ENCODE measurements at places on chromosomes 3 and 15.
A peak's percentile ranks its signal among the peaks of the same experiment; 100 is the strongest.

- no peak for DNase-seq
Observed at GRCh38 chr3:133486658-133487057, 86.8 kb downstream of the BFSP2 start.

DNA sequence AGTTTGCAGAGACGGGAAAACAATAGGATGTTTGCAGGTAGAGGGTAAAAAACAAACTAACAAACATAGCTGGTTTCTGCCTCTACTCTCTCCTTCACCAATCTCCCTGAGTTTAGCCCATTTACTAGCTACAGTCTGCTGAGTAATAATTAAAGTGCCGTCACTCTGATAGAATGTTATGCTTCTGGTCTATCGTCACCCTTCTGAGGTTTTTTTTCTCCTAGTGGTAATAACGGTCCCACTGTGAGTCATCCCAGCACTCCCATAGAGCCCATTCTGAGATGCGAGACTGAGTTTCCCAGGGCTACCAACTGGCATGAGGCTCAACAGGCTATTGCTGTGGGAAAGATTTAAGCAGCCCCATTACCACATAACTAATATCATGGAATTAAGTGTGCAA, 56.4 kb downstream of the PLAAT1 start:
- peak; percentile 67 for DNase-seq

DNA sequence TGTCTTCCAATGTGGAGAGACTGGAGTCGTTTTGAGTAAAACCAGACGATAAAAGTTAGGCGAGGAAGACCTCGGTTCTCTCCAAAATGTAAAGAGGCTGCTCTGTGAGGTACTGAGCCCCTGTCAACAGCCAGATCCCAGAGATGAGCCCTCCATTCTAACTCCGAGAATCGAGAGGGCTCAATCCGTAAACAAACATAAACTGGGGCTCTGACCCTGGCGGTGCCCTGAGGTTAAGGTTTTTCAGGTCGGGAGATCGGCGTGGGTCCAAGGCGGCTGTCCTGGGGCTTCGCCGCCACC, 417 bp downstream of the TBCCD1 start:
- DNase-seq: no peak

- DNase-seq: no peak
Observed at GRCh38 chr3:112948346-112948838, 26.5 kb downstream of the CD200R1 start.

DNA sequence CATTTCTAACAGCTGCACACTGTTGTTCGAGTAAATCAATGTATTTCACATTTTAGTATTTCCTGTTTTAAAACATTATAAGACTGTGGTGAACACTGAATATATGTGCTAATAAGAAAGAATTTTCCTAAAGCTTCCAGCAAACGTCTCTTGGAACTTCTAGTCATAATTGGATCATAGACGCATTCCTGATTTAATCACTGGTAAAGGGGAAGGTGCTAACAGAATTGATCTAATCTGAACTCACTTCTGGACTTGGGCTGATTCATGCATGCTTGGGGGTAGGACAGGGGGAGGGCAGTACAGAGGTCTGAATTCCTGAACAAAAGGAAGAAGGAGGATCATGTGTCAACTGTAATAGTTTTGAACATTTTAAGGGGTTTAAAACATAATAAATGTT, 7.3 kb upstream of the LEKR1 start:
- DNase-seq: no peak

DNA sequence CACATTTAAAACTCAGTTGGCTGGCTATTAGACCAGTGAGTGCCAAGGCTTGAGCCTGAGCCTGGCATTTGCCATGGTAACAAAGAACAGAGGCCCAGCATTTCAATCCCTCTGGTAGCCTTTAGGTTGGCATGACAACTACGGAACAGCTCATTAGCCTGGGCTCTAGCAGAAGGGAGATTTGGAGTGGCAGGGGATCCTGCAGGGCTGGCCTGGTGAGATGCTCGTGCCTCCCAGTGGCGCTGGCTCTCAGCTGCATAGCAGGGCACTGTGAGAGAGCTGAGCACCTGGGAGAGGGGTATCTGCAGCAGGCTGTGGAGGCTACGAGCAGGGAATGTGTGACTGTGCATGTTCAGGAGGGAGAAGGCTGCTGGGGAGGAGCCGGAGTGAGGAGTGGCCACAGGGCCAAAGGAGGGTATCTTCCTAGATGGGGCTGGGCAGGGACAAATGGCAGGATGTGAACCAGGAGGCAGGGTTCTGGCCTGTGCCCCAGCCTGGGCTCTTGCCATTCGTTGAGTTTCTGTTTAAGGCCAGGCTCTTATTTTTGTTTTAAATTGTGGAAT, 5.6 kb upstream of the ABTB1 start:
- DNase-seq: no peak

GRCh38 chr3:69161587-69162307, 39.4 kb upstream of the LMOD3 start:
- peak; percentile 73 for DNase-seq

DNA sequence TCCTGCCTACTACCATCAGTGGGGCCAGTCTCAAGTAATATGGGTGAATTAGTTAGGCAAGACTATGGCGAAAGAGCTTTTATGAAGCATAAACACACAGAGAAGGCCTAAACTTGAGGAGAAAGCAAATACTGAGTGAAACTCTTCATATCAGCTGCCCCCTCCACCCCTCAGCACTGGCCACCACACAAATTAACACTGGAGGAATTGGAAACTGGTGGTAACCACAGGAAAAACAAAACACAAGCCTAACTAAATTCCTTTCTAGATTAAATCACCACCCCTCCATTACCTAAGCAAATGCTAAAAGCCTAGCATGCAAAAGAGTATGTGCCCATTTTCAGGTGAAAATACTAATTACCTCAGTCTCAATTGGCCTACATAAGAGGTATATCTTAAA, 774.7 kb upstream of the NECTIN3 start:
- DNase-seq: no peak

GRCh38 chr3:54659347-54659746, 268.5 kb downstream of the LRTM1 start:
- DNase-seq: no peak

GRCh38 chr3:124785973-124786372, 55.7 kb downstream of the UMPS start:
- no peak for DNase-seq

GRCh38 chr3:110324171-110324705, 747.4 kb upstream of the NECTIN3 start:
- no peak for DNase-seq

DNA sequence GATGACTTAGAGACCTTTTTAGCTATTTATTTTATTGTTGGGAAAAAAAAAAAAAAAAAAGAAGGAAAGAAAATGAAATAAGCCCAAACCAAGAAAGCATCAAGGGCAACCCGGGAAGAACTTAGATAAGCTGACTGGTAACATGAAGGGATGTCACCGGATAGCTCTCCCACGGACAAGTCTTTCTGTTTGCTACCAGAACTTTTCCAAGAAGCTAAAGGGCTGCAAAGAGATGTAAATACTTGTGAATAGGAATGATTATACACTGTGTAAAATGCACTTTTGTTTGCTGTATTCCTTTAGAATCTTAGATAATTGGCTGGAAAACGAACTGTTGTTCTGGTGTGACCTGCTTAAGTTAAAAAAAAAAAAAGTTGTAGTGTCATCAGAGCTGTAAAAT, 2.8 kb downstream of the FOXB1 start:
- DNase-seq: no peak

- no peak for DNase-seq
Observed at GRCh38 chr15:37616215-37616614, 318.2 kb upstream of the TMCO5A start.

GRCh38 chr15:23073890-23074646, 34.7 kb upstream of the TUBGCP5 start:
- DNase-seq: no peak

- DNase-seq: peak; percentile 32
Observed at GRCh38 chr15:22973286-22973685, 6.9 kb downstream of the CYFIP1 start.

DNA sequence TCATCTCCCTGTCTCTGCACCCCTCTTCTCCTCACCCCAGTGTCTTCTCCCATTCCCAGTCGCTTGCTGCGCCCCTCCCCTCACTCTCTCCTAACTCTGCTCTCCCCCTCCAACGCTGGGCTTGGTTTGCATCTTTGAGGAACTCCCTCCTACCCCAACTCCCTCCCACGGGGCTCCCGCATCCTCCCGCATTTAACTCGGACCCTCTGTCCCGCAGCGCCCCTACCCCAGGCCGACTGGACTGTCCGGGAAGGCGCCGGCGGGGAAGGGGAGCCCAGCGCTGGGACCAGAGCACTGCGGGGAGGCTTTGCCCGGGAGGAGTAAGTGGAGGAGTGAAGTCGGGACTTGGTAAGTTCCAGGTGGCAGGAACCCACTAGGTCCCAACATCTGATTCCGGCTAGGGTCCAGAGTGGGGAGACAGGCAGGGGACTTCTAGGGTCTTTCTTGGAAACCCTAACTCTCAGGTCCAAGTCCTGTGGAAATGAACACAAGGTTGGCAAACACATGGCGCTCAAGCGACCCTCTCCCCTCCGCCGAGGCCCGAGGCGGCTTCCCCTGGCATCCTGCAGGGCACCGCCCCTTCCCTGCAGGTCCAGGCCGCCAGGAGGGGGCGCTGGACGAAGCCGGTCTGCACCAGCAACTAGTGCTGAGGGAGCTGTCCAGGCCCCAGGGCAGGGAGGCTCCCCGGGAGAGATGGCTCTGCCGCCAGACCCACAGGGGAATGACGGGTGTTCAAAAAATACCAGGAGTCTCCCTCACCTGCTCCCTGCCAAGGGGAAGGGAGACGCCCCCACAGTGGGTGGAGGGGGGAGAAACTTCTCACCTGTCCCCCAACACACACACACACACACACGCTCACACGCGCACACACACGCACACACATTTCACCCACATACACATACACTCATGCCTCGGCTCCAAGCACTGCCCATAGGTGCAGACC, 53.2 kb downstream of the LHFPL4 start:
- DNase-seq: peak; percentile 76

- no peak for DNase-seq
Observed at GRCh38 chr3:40173227-40173721, 136.2 kb upstream of the EIF1B start.

GRCh38 chr3:184757022-184757651, 45.3 kb upstream of the MAGEF1 start:
- DNase-seq: no peak

GRCh38 chr15:33296856-33297255, 13.9 kb upstream of the RYR3 start:
- DNase-seq: no peak
